ENCODE measurements at places on chromosomes 11 and 22.

DNA sequence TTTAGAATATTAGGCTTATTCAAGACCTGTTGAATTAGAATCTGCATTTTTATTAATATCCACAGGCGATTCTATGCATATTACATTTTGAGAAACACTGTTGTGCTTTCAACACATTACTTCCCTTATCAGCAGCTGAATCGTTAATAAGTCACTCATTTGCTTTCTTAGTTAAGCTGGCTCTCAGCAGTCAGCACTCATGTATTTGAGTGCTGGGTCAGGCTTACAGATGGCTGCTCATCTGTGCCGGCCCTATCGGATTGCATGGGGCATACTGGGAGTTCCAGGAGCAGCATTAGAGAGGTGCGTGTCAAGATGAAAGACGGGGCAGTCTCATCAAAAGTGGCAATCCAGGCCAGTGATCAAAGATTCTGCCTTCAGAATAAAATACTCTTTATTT, 10.8 kb upstream of the OR51L1 start:
- DNase-seq, result no peak

DNA sequence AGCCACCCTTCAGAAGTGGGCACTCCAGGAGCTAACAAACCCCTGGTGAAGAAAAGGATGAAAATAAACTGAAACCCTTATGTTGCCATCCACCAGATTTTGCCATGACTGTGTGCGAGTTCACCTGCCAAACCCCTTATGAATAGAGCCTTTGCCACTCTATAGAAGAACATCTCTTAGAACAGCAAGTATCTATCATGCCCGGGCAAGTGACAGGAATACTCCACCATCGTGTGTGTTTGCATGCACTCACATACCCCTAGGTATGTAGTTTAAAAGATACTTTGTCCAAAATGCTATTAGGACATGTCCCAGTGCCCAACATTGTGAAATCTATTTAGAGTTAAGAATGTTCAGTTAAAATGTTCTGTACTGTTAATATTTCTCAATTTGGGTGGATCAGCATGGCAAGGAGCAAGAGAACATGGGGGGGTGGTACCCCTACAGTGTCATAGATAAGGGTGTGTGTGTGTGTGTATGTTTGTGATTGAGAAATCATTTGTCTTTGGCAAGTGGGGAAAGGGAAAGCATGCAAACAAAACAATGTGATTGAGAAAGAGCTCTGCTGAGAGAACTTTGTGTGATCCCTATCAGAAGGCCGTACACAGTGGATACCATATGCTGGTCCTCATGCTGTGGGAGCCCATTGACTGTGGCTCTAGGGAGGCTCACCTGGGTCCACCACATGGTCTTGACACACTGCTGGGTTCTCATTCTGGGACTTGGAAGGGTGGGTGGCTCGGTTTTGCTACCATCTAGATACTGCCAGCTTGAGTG, 94.9 kb downstream of the ZBTB16 start:
- DNase-seq, result no peak

DNA sequence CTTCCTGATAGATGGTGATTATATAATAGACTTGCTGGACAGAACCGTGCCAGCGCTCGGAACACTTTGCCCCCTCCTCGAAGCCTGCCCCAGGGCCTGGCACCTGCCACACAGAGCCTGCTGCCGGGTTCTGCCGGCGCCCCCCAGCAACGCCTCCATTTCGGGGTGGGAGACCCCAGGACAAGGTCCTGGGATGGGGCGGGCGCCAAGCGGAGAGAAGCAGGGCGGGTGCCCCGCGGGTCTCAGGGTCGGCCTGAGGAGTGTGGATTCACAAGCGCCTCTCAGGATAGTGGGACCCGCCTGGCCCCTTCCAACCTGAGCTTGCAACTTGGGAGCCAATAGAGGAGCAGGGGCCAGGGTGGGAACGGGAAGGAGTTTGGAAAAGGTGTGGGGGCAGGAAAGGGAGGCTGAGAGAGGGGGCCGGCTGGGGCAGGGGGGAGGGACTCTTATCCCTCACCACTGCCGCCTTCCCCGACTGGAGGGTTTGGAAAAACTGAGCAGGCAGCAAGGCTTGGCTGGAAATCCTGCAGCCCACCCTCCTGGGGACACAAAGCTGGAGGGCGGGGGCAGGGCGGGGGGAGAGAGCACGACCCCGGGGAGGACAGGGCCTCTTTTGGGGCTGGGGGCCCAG, 3.3 kb upstream of the BCL9L start:
- no peak for DNase-seq

DNA sequence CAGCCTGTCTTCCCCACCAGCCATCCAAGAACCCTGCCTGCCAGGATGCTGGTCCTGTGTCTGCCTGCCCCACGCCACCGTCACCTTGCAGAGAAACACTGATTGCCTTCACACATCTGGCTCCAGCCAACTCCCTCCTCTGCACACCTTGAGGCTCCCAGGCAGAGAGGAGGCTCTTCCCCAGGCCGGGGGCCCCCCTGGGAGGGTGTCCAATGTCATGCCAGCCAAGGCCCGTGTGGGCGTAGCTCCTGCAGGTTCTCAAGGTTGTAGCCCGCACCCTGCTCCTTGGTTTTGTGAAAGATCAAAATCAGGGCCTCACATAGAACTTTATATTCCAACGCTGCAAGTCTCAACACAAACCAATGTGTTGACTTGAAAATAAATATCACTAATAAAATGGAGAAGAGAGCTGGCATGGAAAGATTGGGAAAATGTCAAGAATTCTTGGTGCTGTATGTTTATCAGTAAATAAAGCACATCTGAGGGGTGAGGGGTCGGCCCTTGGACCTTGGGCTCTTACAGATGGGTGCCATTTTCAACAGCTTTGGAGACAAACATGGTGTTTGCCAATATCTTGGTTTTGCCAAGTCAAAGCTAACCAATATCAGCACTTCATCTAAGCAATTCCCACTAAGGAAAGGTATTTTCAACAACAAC, 6.7 kb upstream of the PPARA start:
- DNase-seq, result no peak

DNA sequence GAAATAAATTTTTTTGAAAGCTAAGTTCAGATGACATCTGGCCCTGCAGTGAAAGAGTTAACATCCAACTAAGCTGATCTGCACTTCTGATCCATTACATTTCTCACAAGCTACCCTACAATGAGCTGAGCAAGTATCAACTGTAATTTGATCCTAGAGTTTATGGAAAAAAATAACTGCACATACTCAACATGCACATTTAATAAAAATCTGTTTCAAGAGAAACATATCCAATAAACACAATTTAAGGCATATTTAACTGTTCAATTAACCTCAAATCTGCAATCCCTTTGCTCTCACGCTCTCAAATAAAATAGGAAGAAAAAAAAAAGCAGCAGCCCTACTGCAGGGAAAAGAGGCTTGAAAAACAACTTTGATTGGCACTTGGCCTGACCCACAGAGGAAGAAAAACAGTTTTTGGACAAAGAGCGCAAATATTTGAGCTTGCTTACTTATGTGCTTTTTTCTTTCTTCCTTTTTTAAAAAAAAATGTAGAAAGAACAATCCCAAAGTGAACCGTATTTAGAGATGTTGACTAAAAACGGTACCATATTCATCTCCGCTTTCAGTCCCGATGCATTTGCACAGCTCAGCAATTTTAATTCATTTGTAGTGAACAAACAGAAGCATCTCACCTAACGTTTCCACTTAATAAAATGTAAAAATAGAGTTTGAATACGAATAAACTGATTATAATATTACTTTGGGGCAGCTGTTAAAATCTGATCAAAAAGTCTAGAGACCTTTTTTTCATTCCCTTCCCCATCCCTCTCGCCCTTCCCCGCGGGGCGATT, 1.6 kb downstream of the SESN3 start:
- no peak for DNase-seq

DNA sequence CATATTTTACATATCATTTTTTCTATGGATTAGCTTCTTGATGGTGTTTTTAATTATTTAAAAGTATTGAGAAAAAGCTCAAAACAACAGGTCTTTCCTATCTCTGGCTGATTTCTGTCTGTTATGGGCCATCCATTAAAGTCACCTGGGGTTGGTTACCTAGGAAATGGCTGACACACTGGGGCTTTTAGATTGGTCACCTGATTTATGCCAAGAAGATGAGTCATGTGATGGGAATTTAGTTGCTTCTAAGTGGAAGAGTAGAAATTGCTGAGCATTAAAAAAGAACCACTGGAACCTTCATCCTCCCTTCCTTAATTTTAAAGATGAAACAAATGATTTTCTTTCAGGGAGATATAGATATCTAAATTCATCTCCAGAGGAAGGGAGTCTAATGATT, 48.8 kb upstream of the LARGE1 start:
- DNase-seq, result no peak

Data from D721Med (cell line).